ENCODE measurements at places on chromosomes 11 and 22.

DNA sequence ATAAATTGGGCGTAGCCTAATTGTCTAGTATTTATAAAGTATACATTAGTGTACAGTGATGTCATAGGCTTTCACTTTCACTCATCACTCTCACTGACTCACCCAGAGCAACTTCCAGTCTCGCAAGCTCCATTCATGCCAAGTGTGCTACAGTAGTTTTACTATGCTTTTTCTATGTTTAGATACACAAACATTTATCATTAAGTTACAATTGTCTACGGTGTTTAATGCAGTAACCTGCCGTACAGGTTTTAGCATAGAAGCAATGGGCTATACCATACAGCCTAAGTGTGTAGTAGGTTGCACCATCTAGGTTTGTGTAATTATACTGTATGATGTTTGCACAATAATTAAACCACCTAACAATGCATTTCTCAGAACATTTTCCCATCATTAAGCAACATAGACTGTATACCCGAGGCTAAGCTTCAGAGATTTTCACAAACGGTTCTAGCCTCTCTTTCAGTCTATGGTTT, 17.5 kb downstream of the OR9G1 start:
- no peak for DNase-seq

DNA sequence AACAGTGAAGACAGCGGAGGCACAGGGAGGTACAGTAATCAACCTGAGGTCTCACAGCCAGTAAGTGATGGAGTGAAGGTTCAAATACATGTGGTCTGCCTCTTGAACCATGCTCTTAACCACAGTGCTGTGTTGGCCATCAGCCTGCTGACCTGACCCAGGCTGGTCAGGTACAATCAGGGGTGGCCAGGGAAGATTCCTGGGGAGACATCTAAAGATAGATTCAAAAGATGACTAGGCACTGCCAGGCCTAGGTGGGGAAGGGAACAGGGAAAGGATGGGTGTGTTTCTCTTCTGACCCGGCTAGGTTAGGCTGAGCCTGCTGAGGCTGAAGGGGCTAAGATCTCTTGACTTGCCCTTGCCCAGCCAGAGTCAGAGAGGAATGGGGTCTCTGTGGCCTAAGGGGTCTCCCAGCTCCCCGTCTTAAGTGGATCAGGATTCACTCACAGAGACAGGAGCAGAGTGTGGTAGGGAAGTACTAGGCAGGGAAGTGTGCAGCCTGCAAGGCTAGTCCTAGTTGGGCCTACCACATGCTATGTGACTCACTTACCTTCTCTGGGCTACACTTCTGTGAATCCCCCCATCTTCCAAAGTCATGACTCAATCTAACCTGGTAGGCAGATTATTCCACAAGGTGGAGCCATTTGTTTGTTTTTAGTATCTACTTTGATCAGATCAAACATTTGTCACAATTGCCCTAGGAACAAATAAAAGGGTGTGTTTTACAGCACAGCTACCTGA, 10.4 kb upstream of the SREBF2 start:
- DNase-seq = peak; percentile 78

DNA sequence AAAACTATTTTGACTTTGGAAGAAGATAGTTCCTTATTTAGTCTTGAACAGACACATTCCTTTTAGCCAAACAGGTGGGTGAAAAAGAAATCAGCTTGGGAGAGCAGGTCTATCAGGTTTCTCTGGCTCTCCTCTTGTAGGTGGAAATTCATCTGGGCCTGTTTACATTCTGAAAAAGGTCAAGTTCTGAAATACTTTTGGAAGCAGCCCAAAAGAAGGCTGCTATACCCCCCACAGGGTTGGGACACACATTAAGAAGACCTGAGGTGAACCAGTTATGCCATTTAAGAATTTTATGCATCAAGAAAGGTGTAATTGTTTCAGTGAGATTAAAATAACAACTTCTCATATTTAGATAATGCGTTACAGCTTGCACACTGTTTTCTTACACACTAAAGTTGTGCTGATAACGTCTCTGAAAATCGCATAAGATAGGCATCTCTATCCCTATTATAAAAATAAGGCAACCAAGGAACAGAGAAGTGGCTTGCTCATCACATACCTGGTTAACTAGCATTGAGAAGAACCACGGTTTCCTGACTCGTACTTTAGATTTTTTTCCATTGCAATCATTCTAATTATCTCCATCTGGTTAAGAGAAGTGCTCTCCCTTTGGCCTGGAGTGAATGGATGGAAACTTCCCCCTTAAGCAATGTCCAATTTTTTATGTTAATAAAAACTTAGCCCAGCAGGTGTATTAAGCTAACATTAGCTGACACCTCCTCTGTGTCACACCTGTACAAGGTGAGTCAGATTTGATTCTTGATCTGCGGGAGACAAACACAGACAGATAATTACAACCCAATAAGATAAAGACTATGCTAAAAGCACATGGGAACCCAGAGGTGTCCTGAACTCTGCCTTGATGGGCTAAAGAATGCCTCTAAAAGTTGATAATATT, 60.5 kb upstream of the UCP3 start:
- DNase-seq = no peak

GRCh38 chr11:71215425-71215965, 36.9 kb downstream of the SHANK2 start:
- DNase-seq = no peak

GRCh38 chr22:26756675-26757293, 99.4 kb downstream of the MIAT start:
- peak; percentile 31 for DNase-seq
